Frontal cortex (tissue), 4 donors: ENCODE measurements at places on chromosomes 7 and 10. TPM values are rescaled to one million over a fixed set of nuclear protein-coding genes. Genes with fewer than 3 reads are reported as not detected.

Gene BBS9
- total RNA-seq, result 91.3 TPM

Gene ABCA13
- total RNA-seq, result under 0.01 TPM

Gene ADAMTS14
- total RNA-seq, result 0.41 TPM

Gene INTS1
- 23.6 TPM for total RNA-seq

Gene EFCAB10
- total RNA-seq, result 3.3 TPM

Gene HBP1
- 55.0 TPM for total RNA-seq

Gene APBB1IP
- total RNA-seq, result 0.82 TPM

Gene CELF2
- total RNA-seq, result 129 TPM

Gene PTF1A
- total RNA-seq, result 0.41 TPM

Gene ASIC3
- 0.82 TPM for total RNA-seq

Gene FAM170B
- not detected for total RNA-seq

Gene MORN4
- 35.5 TPM for total RNA-seq

Gene TMEM229A
- total RNA-seq, result 1.2 TPM

Gene HMX3
- not detected for total RNA-seq

Gene SLC13A4
- total RNA-seq, result 12.6 TPM

Gene ESYT2
- 79.1 TPM for total RNA-seq

Gene GNB2
- total RNA-seq, result 72.6 TPM

Gene TYW1B
- total RNA-seq, result 2.0 TPM

Gene MMP21
- total RNA-seq, result 0.41 TPM

Gene TWIST1
- total RNA-seq, result 2.4 TPM

Gene EPO
- total RNA-seq, result not detected

Gene FEZF1
- total RNA-seq, result not detected

Gene UTF1
- total RNA-seq, result not detected

Gene COL17A1
- under 0.01 TPM for total RNA-seq

Gene CREB5
- 4.5 TPM for total RNA-seq

Gene TAS2R5
- total RNA-seq, result 0.82 TPM

Gene TMEM236
- under 0.01 TPM for total RNA-seq

Gene PLAC9
- 0.82 TPM for total RNA-seq

Gene LRRC17
- total RNA-seq, result 15.5 TPM
